ENCODE measurements at places on chromosomes 16 and 17. TPM values are rescaled to one million over a fixed set of nuclear protein-coding genes. Genes with fewer than 3 reads are reported as not detected.

GRCh38 chr17:72683506-72684404 is 408.7 kb downstream of the SLC39A11 start:
- peaks cover 6% of the 10 kb centered on the region for H3K4me1 ChIP-seq
- no peaks in the 10 kb centered on the region for H3K36me3 ChIP-seq
- peak; percentile 65 for DNase-seq
- no peaks in the 10 kb centered on the region for H3K27me3 ChIP-seq
- peak overlapping the region; percentile 42 for H3K27ac ChIP-seq

DNA sequence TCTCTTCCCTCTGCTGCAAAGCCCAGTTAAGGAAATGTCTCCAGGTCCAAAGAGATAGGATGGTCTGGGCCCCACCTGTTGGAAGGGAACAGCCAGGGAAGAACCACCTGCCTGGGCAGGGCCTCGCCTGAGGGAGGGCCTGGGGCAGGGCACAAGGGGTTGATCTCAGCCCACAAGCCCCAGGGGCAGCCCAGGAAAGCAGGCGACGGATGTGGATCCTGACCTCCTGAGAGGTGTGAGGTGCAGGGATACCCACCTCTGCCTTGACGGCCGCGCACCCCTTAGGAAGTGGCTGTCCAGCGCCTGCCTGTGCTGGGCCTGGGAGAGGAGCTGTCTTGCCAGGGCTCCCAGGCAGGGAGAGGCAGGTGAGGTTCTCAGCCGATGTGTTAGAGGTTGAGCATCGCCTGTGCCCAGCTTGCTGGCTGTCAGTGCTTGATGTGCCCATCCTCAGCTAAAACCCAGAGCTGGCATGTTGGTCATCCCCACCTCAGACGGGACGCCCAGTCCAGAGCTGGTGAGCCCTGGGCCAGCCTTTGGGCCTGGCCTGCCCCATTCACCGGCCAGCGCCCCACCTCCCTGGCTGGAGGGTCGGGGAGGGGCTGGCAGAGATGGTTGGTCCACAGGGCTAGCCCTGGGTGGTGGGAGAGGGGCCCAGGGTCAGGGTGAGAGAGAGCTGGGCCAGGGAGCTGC is 434 bp downstream of the CEMP1 start:
- H3K4me1 ChIP-seq, result peaks cover 18% of the 10 kb centered on the region
- no peak for DNase-seq
- H3K36me3 ChIP-seq, result peaks cover 41% of the 10 kb centered on the region
- H3K4me3 ChIP-seq, result peak overlapping the region; percentile 69

DNA sequence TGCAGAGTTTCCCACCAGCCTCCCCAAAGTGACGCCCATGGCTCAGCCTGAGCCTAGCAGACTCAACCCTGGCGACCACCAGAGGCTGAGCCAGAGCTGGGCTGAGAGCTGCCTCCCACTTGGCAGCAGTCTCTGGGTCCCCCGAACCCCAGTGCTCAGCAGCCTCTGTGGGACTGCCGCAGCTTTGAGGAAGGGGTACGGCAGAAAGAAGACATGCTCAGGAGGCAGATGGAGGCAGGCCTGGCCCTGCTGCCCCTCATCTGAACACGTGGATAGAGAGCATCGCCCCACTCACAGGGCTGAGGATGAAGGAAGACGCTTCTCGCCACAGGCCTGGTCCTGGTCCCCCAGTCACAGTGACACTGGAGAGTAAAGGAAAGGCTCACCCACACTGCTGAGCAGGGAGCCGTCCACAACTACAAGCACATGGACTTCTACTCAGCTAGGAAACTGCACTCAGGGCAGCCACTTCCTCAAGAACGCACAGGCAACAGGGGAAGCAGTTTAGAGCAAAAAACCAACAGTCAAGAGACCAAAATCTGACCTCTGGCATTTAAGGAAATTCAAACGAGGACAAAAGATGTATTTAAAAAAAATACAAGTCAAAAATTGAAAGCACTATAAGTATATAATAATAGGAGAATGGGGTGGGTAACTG is 45.2 kb upstream of the GSG1L start:
- no peak overlapping the region for H3K27ac ChIP-seq
- peaks cover 98% of the 10 kb centered on the region for H3K36me3 ChIP-seq
- DNase-seq, result no peak
- H3K4me1 ChIP-seq, result peaks cover 14% of the 10 kb centered on the region
- no peaks in the 10 kb centered on the region for H3K27me3 ChIP-seq

DNA sequence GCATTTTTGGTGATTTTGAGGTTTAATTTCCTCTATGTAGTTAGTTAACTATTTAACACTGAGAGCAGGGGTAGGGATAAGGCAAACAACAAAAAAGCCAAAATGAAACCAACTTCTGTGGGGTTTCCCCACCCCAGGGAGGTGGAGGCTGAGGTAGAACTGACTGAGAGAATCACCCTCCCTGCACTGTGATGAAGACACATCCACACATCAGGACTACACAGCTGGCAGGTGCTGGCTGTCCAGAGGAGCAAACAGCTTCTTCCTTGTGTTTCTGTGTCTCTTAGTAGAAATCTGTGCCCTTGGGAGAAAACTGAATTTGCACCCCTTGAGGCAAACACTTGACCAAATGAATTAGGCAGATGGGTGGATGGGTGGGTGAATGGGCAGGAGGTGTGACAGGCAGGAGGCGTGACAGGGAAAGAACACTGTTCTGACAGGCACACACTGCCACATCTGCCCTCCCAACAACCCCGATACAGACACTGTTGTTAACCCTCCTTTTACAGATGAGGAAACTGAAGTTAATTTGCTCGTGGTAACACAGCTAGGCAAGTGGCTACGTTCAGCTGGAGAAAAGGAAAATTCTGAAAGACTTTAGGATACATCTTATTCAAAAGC is 62.9 kb upstream of the AMZ2 start:
- DNase-seq, result no peak
- no peak overlapping the region for H3K4me3 ChIP-seq
- no peaks in the 10 kb centered on the region for H3K36me3 ChIP-seq
- H3K27me3 ChIP-seq, result no peaks in the 10 kb centered on the region
- peak overlapping the region; percentile 2 for H3K27ac ChIP-seq

DNA sequence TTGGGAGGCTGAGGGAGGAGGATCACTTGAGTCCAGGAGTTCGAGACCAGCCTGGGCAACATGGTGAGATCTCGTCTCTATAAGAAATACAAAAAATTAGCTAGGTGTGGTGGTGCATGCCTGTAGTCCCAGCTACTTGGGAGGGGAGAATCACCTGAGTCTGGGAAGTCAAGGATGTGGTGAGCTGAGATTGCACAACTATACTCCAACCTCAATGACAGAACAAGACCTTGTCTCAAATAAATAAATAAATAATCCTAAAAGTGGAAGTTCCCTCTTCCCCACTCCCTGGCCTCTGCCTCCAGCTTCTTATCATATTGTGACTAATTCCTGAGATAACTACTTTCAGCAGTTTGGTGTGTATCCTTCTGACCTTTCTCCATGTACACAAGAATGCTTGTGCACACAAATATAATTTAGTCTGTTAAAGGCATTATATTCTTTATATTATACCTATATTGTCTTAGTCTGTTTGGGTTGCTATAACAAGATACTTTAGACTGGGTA is 23.5 kb upstream of the DNAJA2 start:
- DNase-seq, result no peak
- H3K4me3 ChIP-seq, result no peak overlapping the region
- no peak overlapping the region for H3K27ac ChIP-seq

GRCh38 chr16:81797443-81797842 is 18.4 kb downstream of the PLCG2 start:
- DNase-seq, result peak; percentile 57
- H3K27me3 ChIP-seq, result no peaks in the 10 kb centered on the region
- peaks cover 21% of the 10 kb centered on the region for H3K4me1 ChIP-seq
- H3K36me3 ChIP-seq, result no peaks in the 10 kb centered on the region

GRCh38 chr16:15885560-15886001 is 2.8 kb downstream of the CEP20 start:
- no peak overlapping the region for H3K4me3 ChIP-seq
- DNase-seq, result no peak

DNA sequence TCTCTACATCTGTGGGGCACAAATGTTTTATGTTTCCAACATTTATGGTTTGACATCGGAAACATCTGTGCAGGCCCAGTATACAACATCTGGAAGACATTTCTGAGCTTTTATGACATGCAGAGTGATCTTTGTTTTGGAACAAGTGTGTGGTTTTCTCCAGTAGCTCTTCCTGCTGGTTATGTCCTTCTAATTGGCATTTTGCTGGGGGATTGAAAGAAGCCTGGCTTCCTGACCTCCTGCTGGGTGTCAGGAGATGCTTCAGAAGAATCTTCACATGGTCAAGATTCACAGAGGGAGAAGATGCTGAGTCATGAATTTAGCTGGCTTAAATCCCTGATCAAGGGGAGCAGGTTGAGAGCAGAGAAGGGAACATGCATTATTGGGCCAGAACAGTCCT is 279.5 kb upstream of the MYOCD start:
- no peaks in the 10 kb centered on the region for H3K4me1 ChIP-seq
- H3K4me3 ChIP-seq, result no peak overlapping the region
- H3K27ac ChIP-seq, result no peak overlapping the region
- no peak for DNase-seq

- H3K4me3 ChIP-seq, result no peak overlapping the region
- peaks cover 5% of the 10 kb centered on the region for H3K27me3 ChIP-seq
- DNase-seq, result no peak
These were observed 174.0 kb upstream of the CIBAR2 start for GRCh38 chr16:85286066-85286831.

Gene KRT33B
- not detected for total RNA-seq

Gene KCNAB3
- total RNA-seq, result 5.2 TPM

Gene FAM234A
- 51.7 TPM for total RNA-seq

Gene NPIPA5
- total RNA-seq, result 12.3 TPM

All from lower lobe of right lung (tissue), 2 donors.